Right ventricle myocardium inferior (tissue), 1 donor: ENCODE measurements at places on chromosomes 4 and X. TPM values are rescaled to one million over a fixed set of nuclear protein-coding genes. Genes with fewer than 3 reads are reported as not detected.

GRCh38 chrX:46202733-46203514 lies 342.3 kb downstream of the ZNF674 start:
- DNase-seq = no peak

Gene TLR3
- total RNA-seq = 5.2 TPM

DNA sequence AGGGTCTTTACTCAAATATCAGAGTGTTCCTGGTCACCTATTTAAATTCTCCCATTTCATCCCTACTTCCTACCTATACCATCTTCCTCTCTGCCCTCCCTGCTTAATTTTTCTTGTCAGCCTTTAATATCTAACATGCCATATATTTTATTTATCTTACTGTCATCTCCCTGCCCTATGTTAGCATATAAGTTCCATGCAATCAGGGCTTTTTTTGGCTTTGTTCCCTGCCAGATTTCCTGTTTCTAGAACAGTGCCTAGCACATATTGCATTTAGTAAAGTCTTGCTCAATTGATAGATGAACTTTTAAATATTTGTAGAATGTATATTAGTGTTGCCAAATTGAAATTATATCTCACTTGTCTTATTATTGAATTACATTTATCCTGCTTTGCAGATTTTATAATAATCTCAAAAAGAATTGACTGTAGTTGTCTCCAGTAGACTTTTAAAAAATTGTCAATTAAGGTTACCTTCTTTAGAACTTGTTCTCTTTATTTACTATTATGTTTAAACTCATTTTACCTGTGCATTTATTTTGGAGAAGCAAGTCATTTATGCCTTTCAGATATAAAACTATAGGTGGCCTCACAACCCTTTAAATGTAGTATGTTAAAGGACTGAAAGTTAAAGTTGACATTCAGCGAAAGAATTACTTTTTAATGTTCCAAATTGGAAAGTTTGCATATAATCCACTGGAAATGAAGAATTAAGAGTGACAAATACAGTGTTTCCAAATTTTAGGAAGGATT lies 108.2 kb upstream of the BMPR1B start:
- DNase-seq = no peak

- DNase-seq = no peak
Measured at GRCh38 chr4:173227756-173228155, 59.1 kb downstream of the GALNT7 start.

GRCh38 chrX:110228453-110228852 lies 89.4 kb downstream of the AMMECR1 start:
- no peak for DNase-seq

Gene HDX
- 0.87 TPM for total RNA-seq

- no peak for DNase-seq
Measured at GRCh38 chrX:147847999-147848398, 63.7 kb upstream of the FMR1 start.

GRCh38 chrX:34560180-34560579 lies 96.9 kb downstream of the TMEM47 start:
- DNase-seq = no peak

DNA sequence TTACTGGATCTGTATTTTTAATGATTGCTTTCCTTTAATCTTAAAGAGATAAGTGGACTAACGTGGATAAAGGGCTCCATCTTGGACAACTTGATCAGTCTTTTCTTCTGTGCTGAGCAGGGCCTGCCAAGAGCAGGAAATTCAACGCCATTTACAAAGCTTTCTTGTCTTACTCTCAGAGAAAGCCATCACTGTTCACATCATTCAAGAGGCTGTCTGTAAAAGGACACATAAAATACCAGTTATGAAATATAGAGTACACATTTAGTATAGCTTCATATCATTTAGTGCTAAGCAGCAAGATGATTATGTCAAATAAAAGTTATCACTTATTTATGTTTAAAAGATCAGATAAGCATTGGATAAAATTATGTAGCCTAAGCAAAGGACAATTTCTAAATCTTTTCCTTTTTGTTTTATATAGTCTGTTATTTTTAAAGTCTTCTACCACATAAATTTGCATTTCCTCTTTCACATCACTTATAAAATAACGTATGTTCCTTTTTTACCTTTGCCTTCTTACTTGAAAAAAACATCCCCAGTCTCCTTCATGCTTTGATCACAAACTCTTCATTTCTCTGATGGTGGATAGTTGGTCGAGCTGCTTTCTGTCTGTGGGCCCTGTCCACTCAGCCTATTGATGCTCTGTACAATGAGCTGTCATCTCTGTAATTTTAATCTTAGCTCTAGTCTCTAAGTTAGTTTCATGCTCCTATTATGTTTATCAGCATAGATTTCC lies 2.1 kb upstream of the CCNG2 start:
- no peak for DNase-seq

DNA sequence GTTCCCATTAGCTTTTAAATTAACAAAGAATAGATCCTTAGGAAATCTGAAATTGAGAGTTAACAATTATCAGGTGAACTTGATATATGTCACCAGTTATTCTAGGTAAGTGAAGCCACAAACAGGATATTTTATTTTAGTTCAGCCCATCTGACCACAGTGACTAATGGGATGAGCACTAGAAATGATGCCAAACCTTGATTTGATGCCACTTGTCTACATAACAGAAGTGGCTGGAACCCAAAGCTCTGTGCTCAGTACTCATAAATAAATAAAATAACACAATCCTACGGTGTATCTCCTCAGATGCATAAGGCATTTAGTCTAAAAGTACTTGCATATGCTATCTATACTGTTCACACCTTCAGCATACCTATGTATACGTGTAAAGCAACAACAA lies 12.2 kb downstream of the SLITRK4 start:
- DNase-seq = no peak

Gene DMRTC1B
- total RNA-seq = not detected

Gene NAP1L3
- total RNA-seq = 0.76 TPM

DNA sequence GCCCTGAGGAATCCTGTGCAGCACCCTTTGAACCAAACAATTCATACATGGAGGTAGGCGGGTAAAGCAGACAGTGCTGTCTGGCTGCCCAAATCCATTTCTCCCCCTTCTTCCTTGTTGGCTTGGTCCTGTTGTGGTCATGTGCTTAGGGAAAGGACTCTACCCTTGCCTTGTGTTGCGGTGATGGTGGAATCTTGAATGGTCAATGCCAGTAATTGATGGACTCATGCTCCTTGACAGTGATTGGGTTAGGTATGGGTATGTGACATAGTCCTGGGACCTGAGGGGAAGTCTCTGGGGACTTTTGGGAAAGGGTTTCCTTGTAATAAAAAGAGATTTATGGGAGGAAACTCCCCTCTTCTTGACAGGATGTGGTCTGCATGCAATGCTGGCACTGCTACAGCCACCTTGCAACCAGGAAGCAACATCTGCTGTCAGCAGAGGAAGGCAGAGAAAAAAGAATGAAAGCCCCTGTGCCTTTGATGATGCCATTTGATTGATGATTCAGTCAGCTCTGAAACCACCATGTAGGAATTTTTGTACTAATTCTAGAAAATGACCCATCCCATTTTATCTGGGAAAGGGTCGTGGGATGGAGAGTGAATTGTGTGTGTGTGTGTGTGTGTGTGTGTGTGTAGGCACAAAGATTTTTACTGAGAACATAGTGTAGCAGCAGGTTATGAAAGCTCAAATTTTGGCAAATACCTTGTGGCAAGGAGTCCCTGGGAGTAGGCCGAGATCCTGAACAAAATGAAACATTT lies 30.0 kb upstream of the HUWE1 start:
- no peak for DNase-seq

DNA sequence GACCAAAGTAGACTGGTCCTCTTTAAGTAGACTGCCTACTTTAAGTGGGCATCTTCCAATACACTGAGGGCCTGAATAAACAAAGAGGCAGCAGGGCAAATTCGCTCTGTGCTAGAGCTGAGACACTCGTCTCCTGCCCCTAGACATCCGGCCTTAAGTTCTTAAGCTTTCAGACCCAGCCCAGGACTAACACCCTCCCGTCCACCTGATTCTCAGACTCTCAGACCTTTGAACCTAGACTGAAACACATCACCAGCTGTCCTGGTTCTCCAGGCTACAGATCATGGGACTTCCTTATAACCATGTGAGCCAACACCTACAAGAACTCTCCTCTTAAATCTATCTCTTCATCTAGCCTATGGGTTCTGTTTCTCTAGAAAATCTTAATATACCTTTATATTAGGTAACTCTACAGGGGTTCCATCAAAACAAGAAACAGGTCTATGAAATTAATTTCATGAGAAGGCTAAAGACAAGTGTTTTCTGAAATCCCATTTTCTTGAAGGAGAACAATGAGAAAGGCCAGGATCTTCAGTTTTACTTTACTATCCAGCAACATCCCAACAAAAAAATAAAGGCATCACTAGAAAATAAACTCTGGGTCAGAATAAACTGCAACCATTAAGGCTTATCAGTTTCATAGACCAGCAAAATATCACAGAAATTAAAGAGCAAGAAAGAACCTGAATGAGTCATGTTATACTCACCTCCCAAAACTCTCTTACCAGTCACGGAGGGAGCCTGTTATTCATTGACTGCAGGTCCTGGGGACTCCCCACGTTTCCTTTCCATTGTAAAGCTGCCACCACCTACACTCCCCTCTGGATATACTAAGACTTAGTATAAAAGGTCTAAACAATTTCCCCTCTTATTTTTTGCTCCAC lies 14.8 kb downstream of the ADGRA3 start:
- DNase-seq = no peak
